Dermis microvascular lymphatic vessel endothelial cell (primary cell): ENCODE measurements at places on chromosomes 2 and 18. TPM values are rescaled to one million over a fixed set of nuclear protein-coding genes. Genes with fewer than 3 reads are reported as not detected.

GRCh38 chr18:43563780-43564179 is 286.5 kb upstream of the SYT4 start:
- peak; percentile 37 for DNase-seq

GRCh38 chr2:21452678-21453077 is 328.9 kb downstream of the TDRD15 start:
- no peak for DNase-seq

- DNase-seq = no peak
Measured at GRCh38 chr2:212727751-212728150, 189.1 kb upstream of the ERBB4 start.

GRCh38 chr2:70897203-70897976 is 38.3 kb upstream of the ATP6V1B1 start:
- no peak for DNase-seq

DNA sequence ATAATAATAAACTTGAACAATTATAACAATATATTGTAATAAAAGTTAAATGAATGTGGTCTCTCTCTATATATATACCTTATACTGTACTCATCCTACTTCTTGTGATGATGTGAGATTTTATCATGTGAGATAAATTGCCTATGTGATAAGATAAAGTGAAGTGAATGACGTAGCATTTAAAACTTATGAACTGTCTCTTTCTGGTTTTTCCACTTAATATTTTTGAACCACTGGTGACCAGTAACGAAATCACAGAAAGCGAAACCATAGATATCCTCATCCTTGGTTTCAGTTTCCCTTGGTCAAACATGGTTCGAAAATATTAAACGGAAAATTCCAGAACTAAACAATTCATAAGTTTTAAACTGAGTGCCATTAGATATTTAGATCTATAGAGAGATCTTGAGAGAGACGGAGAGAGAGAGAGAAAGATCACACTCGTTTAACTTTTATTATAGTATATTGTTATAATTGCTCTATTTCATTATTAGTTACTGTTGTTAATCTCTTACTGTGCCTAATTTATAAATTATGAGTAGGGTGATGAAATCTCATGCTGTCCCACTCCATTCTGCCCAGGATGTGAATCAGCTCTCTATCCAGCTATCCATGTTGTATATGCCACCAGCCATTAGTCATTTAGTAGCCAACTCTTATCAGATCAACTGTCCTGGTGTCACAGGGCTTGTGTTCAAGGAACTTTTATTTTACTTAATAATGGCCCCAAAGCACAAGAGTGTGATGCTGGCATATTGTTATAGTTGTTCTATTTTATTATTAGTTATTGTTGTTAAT is 156.8 kb downstream of the THADA start:
- DNase-seq = peak; percentile 54

Gene AOX1
- total RNA-seq = 0.76 and 5.4 TPM in 2 replicates
